Stimulated activated CD8-positive, alpha-beta memory T cell treated with anti-CD3 and anti-CD28 coated beads, Interleukin-7, amount 100 ng/mL, for 1 hour (primary cell): ENCODE measurements at places on chromosomes 13 and 19.

DNA sequence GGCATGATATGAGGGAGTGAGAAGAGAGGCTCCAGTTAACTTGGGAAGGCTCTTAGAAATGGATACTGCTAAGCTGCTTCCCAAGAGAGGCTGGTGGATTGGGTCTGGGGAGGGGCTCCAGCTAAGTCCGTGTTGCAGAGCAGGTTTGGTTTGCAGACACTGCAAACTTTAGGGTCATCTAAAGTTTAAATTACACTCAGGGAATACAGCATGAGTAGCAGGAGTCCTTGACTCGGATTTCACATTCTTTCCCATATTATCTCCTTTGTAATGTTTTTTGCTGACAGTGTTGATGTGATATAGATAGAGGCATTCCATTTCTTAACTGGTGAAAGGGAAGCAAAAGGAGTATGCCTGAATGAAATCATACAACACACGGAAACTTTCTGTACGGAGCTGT lies 31.9 kb downstream of the SGCG start:
- DNase-seq = no peak

DNA sequence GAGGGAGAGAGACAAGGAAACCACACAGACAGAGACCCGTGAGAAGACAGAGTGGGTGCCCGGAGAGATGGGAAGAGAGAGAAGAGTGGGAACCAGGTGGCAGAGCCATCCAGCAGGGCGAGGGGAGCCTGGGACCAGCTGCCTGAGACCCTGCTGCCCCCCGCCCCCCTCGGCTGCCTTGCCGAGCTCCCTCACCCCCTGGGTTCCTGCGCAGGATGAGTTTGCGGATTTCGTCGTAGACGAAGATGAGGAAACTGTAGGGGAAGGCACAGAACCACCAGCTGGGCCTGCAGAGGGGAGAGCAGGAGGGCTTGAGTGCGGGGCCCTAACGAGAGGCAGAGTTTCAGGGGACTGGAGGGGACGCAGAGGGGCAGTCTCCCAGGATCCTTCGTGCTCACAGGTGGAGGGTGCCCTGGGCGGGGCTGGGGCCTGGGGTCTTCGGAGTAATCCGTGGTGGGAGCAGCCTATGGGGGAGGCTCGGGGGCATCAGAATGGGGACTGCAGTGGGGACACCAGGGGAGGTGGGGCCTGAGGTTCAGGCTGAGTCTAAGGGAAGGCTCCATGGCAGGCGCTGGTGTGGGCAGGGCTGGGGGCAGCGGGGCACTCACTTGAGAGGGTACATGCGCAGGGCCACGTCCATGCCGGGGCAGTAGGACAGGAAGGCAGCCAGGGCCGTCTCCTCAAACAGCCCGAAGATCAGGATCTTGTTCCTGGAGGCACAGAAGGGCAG lies 8.1 kb upstream of the RABAC1 start:
- DNase-seq = no peak

- no peak for DNase-seq
These were observed 33.2 kb upstream of the MEDAG start for GRCh38 chr13:30872685-30873461.

- no peak for DNase-seq
These were observed 3.7 kb downstream of the PLEKHF1 start for GRCh38 chr19:29668746-29669609.

GRCh38 chr19:32233091-32233490 lies 112.3 kb upstream of the ZNF507 start:
- DNase-seq = no peak

- DNase-seq = no peak
These were observed 1.7 kb downstream of the CXCL17 start for GRCh38 chr19:42441049-42441445.

DNA sequence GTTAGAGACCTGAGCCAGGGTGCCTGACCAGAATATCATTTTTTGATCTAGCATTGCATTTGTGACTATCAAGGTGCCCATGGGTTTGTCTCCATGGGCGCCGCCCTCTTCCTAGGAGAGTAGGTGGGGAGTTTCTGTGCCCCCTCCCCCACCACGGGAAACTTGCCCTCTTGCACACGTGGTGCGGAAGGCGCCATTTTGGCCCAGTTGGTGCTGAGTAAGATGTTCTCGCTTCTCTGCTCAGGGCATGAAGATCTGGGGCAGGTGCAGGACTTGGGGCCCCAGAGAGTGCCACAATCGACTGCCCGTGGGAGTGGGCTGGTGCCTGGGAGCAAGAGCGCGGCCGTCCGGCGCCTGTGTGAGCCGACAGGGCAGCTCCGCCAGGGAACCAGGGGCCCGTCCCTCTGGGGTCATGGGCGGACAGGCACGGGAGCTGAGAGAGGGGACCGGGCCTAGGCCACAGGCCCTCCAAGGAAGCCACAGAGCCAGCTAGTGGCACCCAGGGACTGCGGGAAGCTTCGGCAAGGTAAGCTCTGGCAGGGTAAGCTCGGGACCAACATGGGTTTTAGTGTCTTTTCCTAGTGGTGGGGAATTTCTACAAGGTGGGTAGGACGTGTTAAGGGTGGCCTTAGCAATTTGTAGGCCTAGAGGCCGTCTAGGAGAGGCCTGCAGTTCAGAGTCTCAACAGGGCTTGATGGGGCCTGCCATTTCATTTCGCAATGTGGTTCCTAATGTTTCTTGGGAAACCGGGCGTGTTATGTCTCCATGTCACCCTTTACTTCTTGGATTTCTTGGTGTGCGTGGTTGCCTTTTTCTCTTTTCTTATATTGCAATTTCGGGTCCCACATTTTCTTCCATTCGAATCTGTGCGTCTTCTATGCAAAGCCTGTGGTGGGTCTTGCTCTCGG lies 14.5 kb downstream of the SACS start:
- no peak for DNase-seq

- DNase-seq = no peak
These were observed 8.0 kb downstream of the ATP4A start for GRCh38 chr19:35555301-35556005.

- no peak for DNase-seq
These were observed 117.9 kb downstream of the STOML3 start for GRCh38 chr13:38872693-38873092.

DNA sequence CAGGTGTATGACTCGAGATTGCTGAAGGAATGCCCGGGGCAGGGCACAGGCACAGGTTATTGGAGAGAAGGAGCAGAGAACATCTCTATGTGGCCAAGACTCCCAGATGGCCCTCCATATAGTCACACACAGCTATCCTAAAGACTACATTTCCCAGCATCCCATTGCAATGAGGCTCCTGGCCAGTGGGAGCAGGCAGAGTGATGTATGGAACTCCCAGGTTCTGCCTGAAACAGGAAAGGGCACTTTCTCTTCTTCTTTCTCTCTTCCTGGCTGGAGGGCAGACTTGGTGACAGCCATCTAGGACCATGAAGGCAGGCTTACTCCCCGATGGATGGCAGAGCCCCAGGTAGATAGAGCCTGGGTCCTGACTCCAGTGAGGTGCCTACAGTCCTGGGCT lies 13.5 kb downstream of the PPP1R13L start:
- no peak for DNase-seq

- no peak for DNase-seq
These were observed 23.2 kb downstream of the STOML3 start for GRCh38 chr13:38967446-38967845.

DNA sequence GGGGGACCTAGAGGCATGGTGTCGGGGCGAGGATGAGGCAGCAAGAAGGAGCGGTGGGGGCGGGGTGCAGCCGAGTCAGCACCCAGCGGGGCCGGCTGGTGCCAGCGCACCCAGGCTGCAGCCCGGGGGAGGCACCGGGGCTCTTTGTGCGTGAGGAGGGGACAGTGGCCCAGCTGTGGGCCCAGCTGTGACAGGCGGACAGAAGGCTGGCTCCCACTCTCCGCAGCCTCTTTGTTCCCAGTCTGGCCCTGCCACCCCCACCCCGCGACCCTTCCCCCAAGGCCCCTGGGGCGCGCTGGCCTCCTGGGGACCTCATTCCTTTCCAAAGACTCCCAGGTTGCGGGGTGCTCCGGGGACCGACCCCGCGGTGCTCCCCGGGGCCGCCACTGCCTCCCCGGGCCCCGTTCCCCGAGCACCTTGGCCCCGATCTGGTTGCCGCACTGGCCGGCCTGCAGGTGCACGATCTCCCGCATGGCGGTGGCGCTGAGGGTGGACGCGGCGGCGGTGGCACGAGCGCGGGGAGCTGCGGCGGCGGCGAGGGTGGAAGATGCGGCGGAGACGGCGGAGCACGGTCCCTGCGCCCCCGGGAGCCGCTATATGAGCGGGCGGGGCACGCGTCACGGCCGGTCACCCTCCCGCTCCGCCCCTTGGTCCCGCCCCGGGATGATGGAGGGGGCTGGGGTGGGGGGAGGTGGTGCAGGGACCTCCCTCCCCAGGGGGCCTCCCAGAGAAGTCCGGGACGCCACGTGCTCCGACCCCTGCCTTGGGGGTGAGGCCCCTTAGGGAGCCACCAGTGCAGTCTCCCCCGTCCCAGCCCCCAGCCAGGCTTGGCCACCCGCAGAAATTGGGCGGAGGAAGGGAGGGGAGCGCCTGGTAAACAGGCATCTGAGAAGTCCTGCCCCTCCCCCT lies at the start of gene TUBB4A:
TUBB4A (minus strand) TSS at position 570 of the 909 bp plus-strand sequence; CDS start at position 473, 97 bp downstream.
- no peak for DNase-seq

DNA sequence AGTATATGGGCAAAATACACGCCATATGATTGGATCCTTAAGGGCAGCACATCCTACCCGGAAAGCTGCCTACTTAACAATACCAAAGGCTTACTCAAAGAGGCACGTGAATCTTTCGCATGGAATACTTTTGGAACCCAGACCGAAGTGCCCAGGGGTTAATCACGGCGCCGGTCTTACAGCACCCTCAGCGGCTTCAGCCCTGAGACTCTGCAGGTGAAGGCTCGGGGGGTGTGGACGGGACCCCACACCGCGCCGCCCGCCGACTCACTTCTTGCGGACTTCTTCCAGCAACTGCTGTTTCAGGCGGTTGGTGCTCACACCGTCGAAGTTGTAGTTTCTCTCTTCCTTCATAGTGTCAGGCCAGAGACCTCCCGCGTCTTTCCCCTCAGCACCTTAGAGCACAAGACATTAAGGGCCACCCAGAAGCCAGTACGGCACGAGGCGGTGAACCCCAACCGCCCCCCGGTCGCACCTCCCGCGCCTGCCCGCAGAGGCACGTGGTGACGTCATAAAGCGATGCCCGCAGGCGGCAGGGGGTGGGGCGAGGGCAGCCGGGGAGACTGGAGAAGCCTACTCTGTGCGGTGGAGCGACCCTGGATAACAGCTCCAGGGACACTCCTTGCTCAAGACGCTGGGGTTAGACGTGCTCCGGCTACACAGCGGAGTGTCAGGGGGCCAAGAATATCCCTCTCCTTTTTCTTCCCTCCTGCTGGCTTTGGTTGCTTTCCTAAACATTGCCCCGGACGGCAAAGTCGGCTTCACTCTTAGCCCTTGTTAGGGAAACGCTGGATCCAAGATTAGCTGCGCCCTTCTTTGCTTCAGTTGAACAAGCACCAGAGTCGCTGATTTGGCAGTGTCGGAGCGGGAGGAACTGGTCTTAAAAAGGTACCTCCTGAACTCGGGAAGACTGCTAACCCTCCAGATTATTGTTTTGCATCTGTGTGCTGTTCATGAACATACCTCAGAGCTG lies at the start of gene CCDC169:
CCDC169 (minus strand) TSS at position 449 of the 973 bp plus-strand sequence; CDS start at position 354, 95 bp downstream.
- no peak for DNase-seq

- DNase-seq = no peak
These were observed 541.0 kb upstream of the KLF12 start for GRCh38 chr13:74675182-74675581.

DNA sequence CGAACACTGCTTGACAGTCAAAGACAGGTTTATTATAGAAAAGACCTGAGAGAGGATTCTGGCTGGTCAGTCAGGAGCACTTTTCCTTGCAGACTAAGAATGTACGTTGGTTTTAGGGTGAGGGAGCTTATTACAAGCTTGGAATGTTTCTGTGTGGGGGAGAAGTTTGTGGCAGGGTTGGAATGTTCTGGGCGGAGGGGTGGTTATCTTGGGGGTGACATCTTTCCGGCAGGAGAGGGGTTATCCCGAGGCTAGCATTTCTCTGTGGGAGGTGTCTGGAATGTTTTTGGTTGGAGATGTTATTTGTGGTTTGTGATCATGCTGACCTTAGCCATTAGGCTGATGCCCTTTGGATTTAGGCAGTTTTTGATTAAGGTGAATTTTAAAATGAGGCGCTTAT lies 61.8 kb downstream of the ZNF136 start:
- no peak for DNase-seq

DNA sequence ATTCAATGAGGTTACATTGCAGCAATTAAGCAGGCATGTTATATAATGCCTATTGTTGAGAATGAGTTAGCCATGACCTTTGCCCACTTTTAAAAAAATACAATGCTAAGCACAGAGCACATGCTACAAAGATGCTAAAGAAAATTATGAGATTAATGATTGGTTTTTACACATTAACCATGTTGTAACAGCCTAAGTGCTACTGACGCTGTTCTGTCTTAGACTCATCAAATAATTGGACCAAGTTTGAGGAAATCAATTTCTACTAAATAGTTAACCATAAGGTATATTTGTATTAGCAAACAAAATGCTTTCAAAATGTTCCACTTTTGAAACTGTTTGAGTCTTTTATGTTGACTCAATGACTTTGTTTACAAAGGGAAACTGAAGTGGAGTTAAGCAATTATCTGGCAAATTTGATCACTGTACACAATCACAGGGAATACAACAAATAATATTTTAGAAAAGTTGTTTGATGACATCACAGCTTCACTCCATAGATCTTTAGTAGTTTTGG lies 14.3 kb downstream of the MIR17HG start:
- no peak for DNase-seq

- no peak for DNase-seq
These were observed 72.4 kb upstream of the NBEA start for GRCh38 chr13:34869696-34870095.

GRCh38 chr19:42480335-42481095 lies 37.8 kb upstream of the CXCL17 start:
- no peak for DNase-seq

GRCh38 chr19:50922317-50922853 lies 11.2 kb upstream of the KLK4 start:
- DNase-seq = peak; percentile 50

GRCh38 chr19:35757231-35757748 lies 461 bp upstream of the HSPB6 start:
- no peak for DNase-seq

DNA sequence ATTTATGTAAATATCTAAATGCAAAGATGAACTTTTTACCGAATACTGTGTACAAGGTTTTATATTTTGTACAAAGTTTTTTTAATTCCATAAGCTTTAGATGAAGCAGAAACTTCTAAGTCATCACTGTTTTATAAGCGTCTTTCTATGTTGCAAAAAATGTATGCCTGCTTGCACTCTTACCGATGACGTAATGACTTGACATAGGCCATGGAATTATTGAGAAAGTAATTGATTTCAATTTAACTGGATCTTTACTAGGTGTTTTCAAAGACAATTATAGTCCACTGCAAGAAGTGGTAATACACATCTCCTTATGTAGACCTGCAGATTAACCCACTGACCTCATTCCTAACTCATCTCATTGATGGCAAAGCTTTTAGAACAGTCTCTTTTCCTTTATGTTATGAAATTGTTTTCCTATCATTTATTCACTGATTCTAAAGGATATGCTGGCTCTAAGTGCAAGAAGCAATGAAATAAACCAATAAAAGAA lies 10.4 kb downstream of the DACH1 start:
- DNase-seq = no peak

DNA sequence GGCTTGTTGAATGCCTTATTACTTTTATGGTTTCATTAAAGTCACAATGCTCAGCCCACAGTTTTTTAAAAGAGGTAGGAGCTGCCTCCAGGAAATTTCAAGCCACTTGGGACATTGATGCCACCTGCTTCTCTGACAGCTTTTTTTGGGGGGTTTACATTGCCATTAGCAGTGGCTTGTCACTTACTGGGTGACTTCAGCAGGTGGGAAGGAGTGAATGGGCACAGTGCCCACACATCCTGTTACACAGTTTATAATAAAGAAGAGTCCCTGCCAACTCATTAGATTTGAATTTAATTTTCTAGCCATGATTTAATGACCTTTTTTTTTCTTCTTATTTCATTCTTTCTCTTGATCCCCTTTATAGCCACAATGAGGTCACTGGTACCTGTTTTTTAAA lies 61.0 kb downstream of the NHLRC3 start:
- DNase-seq = no peak
